Stimulated activated CD8-positive, alpha-beta memory T cell treated with anti-CD3 and anti-CD28 coated beads, Interleukin-15, amount 100 ng/mL, for 24 hours (primary cell): ENCODE measurements at places on chromosomes 7 and 10.

- no peak for DNase-seq
Measured at GRCh38 chr7:94436018-94436604, 41.4 kb downstream of the COL1A2 start.

DNA sequence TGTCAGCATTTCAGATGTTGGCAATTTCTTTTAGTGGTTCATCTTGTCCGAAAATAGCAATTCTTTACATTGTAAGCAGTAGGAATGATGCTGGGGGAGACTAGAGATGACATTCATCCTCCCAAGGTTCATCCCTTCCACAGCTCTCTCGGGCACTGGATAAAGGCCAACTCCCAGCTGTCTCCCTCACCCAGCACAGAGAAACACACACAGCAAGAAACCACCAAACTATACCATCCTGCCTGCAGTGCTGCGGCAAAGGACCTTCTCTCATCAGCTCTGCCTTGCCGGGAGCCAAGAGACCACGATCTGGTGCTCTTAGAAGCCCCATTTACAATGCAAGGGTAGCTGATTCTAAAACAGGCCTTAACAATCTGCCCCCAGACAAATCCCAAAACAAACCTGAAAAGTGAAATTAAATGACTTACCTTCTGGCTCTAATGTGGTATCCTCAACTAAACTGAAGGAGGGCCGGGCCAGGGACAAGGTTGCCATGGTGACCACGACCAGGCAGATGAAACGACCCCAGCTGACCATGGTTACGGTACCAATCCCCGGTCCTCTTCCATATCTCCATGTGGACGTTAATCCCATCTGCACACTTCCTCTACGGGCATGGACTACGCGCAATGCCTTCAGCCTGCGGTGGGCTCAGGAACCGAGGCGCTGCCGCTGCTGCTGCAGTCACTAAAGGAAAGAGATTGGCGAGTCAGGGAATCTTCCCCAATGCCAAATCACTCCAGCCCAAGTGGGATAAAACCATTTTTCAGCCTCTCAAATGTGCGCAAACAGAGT lies 4.8 kb downstream of the FGFR2 start:
- DNase-seq: no peak

DNA sequence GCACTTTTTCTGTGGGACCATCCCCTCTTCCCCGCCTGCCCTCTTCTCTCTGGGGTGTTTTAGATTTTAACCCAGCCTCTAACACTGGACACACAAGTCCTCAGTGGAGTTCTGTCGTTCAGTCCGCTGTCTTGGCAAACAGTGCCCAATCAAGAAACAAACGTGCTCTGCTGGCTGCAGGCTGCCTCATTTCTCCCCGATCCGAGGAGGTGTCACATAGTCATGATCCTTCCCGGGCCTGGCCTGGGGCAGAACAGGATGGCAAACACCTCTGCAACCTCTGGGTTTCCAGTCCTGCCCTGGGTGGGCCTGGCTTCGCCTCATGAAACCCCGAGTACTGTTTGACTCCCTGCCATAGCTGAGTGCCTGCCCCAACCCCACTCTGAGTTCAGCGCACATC lies 110.9 kb upstream of the INSYN2A start:
- DNase-seq: no peak

DNA sequence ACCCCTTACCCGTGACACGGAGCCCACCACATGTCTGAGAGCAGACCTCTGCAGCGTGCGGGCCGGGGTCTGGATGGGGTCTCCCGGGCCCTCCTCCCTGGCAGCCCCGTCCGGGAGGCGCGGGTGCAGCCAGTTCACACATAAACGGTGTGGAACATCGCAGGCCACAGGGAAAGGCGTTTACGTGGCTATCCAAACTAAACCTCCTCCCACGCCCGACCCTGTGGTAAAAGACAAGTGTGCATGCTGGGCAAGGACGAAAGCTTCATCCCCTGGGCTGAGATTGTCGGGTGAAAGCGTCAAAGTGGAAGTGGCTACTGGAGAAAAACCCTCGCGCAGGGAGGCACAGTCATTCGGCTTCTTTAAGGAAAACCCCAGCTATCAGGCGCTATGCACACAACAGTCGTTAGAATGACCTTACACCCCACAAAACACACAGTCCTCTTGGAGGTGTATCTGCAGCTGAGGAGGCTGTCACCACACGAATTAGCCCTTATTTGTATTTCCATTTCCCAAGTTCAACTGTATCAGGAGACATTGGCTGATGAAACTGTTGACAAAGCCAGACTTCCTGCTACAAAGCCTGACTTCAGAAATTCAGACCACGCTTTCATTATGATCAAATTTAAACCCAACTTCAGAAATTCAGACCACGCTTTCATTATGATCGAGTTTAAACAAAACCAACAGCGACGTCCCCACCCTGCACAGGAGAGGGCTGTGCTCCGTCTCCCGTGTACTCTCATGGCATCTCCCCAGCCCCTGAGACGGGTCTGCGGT lies 15.3 kb downstream of the GPER1 start:
- no peak for DNase-seq

- no peak for DNase-seq
Measured at GRCh38 chr7:374706-375311, 84.8 kb downstream of the FOXL3 start.

GRCh38 chr10:105210546-105210945 lies 569.5 kb downstream of the SORCS3 start:
- no peak for DNase-seq

GRCh38 chr7:38855867-38856266 lies 53.1 kb downstream of the VPS41 start:
- no peak for DNase-seq

GRCh38 chr7:99562832-99563231 lies 4.4 kb downstream of the ZNF655 start:
- no peak for DNase-seq

DNA sequence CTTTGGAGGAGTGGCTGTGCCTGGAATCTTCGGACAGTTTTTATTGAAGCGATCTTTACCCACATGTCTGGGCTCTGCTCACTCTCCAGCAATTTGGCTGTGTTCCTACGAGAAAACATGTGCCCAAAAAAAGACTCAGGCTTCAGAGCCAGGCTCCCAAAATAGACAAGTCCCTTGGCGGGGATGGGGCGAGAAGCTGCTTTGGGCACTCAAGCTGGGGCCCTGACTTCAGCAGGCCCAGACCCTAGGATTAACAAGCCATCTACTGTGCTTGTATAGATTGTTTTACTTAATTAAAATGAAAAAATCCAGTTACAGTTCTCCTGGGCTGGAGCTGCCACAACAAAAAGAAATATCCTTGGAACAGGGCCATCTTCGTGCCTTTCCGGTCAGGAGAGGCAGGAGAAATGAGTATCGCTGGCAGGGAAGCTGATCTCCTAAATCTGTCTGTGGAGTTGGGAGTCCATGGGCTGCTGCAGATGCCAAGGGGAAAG lies 51.4 kb upstream of the PDCD4 start:
- no peak for DNase-seq

DNA sequence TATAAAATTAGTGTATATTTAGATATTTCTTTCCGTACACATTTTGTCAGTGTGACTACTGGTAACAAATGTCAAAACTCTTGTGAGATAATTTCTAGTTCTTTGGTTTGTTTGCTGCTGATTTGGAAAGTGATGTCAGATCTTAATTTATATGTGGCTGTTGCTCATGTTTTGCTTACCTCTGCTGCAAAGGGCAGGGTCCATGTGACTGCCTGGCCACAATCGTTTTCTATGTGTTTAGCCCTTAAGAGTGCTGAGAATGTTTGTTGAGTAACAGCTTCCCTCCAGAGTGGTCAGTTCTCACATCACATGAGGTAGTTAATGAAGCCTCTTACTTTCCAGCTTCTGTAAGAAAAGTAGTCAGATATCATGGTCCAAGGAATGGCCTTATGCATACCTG lies 4.2 kb downstream of the NRBF2 start:
- DNase-seq: no peak

DNA sequence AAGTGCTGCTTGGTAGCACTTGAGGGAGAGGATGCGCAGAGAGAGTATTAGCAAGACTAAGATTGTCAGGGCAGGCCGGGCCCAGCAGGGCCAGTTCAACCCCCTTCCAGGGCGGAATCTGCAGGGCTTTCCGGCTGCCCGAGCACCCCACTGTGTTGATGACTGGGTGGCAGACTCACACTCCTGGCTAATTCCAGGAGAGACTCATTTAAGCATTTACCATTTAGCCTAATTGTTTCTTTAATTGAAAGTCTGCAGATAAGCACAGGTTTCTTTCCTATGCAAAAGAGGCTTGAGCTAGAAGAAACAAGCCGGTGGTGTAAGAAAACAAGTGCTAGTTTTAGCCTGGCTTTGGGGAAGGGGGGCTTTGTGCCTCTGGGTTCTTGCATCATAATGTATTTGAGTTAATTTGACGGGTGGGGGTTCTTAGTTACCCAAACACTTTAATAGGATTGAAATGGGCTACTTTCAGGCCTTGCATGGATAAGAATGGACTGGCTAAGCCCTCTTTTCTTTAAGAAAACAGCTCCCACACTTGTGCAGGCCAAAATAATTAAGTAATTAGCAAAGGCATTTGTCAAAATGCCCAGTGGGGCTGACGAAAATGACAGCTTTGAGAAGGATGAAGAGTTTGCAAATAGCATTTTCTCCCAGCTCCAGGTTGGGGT lies 201.3 kb downstream of the MYOF start:
- no peak for DNase-seq

- no peak for DNase-seq
Measured at GRCh38 chr7:1192171-1192676, 32.2 kb upstream of the ZFAND2A start.

DNA sequence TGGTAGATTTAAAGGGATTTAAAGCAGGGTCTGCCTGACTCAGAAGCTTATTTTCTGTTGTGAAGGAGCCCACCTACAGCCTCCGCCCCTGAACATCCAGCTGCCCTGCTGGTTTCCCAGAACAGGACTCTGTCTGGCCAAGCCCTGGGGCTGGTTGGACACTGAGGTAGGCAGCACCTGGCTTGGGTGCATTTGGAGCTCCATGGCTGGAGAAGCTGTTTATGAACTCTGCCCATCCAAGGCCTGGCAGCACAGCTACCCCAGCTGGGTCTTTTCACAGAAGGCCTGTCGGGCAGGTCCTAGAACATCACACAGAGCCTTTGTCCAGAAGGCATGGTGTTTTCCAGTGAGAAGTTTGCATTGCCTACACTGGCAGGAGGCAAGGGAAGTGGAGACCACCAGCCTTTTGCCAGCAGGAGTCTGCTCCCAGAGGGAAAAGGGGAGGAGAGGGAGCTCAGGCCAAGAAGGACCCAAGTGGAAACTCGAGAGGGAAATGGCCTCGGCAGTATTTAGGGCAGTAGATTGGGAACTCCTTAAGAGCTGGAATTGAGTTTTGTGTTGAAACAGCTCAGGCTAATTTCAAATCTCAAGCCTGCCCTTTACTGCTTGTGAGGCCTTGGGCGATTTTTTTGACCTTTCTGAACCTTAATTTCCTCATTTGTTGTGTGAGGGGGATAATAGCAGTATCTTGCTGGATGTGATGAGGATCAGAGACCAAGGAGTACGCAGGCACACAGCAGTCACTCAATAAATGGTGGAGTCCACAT lies 12.3 kb upstream of the PDCD4 start:
- no peak for DNase-seq

DNA sequence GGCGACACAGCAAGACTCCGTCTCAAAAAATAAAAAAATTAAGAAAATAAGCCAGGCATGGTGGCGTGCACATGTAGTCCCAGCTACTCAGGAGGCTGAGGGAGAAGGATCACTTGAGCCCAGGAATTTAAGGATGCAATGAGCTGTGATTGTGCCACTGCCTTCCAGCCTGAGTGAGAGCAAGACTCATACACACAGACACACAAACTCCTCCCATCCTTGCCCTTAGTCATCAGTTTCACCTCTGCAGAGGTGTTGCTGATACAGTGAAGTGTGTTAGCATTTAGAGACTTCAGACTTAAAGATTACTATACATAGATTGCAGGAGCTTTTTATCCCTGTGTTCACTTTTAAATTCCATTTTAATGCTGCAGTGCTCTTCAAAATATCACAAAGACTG lies 5.5 kb upstream of the H2AZ2 start:
- DNase-seq: no peak

GRCh38 chr7:93894966-93895640 lies 4.5 kb upstream of the TFPI2 start:
- DNase-seq: no peak

DNA sequence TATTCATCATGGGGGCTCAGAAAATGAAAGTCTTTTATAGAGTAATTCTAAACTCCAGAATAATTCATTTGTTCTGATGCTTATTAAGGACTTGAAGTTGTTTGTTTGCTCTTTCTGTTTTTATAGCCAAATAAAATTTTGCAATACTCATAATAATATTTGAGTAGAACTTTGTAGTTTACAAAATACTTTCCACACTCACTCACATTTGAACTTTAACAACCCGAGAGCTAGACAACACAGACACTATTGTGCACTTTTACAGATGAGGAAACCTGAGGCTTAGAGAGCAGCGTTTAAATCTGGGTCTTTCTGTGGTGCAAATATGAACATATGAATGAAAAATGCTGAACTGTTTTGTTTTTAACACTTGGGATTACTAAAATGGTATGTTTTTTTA lies 126.8 kb downstream of the KAT6B start:
- no peak for DNase-seq

GRCh38 chr7:151442776-151443496 lies 3.0 kb upstream of the CRYGN start:
- no peak for DNase-seq

- DNase-seq: no peak
Measured at GRCh38 chr10:133266056-133266795, 10.4 kb downstream of the ADAM8 start.

DNA sequence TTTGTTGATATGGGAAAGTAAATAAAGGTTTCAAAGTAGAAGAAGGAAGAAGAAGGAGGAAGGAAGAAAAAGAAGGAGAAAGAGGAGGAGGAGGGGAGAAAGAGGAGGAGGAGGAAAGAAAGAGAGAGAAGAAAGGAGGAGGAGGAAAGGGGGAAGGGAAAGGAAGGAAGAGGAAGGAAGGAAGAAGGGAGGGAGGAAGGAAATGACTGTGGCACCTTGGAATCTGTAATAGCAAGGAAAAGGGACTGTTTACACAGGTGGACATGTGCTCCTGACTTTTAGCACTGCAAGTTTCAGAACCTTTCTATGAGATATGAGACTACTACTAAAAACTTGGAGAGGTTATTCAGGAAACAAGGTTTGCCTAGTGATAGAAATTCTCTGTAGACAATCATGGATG lies 153.2 kb downstream of the BTAF1 start:
- DNase-seq: no peak

- DNase-seq: no peak
Measured at GRCh38 chr7:157009170-157009777, 1.2 kb downstream of the MNX1 start.

- no peak for DNase-seq
Measured at GRCh38 chr7:97512441-97513207, 219.3 kb upstream of the TAC1 start.

DNA sequence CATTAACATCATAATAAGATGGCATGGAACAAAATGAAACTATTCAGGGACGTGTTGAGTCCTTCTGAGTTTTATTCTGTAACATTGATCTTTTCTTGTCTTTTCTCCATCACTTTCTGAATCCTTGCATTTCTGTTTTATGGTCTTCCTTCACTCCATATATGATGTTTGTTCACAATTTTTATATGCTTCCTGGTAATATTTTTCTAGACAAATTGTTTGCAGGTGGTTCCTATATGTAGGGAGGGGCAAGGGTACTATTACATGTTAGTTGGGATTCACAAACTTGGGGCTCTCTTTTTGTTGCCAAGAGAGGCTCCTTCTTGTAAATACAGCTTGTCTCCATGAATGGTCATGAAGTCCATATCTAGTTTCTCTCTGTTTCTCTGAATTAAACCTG lies 159.2 kb downstream of the LHFPL3 start:
- DNase-seq: no peak
